ENCODE measurements at places on chromosomes 7 and 10. TPM values are rescaled to one million over a fixed set of nuclear protein-coding genes. Genes with fewer than 3 reads are reported as not detected.

Gene MYPN
- 110 TPM for polyA plus RNA-seq

Gene GRID2IP
- polyA plus RNA-seq = 0.18 TPM

Gene ATG9B
- polyA plus RNA-seq = 0.72 TPM

Gene DNAH11
- 0.13 TPM for polyA plus RNA-seq

Gene PALD1
- 22.7 TPM for polyA plus RNA-seq

DNA sequence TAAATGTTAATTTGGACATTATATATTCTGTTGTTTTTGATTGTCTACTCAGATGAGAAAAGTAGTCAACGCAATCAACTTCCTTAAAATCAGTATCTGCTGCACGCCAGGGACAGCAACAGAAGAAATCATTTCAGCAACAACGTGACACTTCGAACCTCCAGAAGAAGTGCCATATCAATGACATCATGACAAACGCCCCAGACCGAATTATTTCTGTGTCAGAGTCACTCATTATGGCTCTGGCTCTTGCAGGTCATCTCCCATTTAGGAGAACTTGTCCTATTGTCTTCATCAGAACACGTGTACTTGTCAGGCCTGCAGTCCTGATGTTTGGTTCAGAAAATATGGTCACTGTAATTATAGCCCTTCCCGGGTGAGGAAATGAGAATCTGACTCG lies 276.3 kb downstream of the ADARB2 start:
- no peak for DNase-seq

DNA sequence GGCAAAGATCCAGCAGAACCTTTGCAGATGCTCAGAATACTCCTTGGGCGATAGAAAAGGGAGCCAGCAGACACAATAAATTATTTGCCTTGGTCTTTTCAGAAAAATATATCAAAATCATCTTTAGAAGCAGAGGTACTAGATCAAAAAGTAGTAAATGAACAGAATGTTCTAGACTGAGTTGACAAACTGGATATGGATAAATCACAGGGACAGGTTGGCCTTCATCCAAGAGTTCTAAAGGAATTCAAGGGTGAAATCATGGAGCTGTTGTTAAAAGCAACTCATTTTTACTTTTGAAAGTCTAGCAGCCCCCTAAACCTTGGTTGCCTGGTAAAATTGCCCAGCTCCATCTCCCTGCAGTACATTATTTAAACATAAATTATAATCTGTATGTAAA lies 99.1 kb downstream of the PLCE1 start:
- no peak for DNase-seq

- DNase-seq = no peak
These were observed 222.6 kb upstream of the PPP2R2D start for GRCh38 chr10:131678171-131678570.

GRCh38 chr10:118754229-118754555 lies 578 bp downstream of the CACUL1 start:
- DNase-seq = peak; percentile 61

DNA sequence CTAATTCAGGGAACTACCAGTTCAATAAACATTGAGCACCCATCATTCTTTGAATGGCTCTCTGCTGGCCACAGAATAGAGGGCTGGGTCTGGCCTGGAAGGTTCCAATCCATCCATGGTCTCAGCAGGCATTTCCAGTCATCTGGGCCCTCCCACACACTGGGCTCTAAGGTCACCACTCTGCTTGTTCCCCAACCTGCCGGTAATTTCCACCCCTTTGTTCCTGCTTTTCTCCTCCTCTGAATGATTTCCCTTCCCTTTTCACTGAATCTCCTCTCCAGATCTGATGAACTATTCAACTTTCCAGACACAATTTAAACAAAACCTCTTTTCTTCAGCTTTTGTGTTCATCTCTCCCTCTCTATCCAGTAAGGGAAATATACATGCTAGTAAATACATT lies 2.6 kb downstream of the BZW2 start:
- DNase-seq = no peak

- no peak for DNase-seq
These were observed 30.6 kb downstream of the CYP2W1 start for GRCh38 chr7:1013581-1013980.

- DNase-seq = no peak
These were observed 72.4 kb upstream of the CHST15 start for GRCh38 chr10:124165827-124166226.

- DNase-seq = no peak
These were observed 341.5 kb downstream of the OTUD1 start for GRCh38 chr10:23780331-23780730.

DNA sequence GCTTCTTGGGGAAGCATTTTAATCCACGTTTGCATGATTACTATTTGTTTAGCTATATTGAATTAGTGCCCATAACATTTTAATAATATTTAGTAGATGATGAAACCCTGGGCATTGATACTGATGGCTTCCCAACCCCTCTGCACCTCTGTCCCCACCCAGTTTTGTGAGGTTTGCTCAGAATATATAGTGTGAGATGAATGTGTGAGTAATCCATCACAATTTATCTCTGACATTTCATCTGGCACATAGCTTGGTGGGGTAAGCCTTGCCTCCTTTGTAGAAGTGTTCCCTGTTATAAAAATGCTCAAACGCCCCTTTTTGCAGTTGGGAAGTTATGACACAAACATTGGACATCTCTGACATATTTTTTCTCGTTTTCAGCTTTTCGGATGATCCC lies 104.2 kb downstream of the WNT2 start:
- DNase-seq = no peak

GRCh38 chr10:124255556-124255955 lies 162.2 kb upstream of the CHST15 start:
- no peak for DNase-seq

DNA sequence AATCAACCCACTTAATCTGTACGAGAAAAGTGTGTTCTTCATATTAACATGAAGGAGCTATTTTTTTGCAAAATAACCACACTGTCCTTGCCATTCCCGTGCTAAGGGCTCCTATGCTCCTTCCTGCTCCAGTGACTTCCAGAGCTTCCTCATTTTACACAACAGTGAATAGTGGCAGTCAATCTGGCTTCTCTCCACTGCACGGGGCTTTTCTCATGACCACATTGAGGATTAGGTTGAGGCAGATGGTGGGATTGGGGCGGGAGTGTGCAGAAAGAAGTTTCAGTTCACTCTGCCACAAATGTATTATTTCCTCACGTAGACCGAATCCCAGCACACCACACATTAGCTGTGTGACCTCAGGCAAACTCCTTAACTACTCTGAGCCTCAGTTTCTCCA lies 235.1 kb downstream of the ARHGAP12 start:
- DNase-seq = no peak

DNA sequence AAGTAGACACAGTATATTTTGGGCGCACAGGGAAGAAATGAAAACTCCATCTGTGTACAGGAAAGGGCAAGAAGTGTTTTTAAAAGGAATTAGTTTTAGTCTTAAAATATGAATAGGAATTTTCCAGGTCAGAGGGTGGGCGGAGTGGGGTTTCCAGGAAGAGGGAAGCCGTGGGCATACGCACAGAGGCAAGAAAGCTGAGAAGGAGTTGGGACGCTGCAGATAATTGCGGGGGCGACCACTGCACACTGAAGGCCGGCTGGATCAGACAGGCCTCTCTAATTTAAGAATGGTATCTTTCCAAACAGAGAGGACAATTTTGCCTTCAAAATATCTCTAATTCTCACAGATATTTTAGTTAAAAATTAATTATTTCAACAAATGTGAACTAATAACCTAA lies 189.1 kb upstream of the INHBA start:
- DNase-seq = no peak

GRCh38 chr7:149783386-149784250 lies 10.2 kb upstream of the ZNF467 start:
- DNase-seq = no peak

DNA sequence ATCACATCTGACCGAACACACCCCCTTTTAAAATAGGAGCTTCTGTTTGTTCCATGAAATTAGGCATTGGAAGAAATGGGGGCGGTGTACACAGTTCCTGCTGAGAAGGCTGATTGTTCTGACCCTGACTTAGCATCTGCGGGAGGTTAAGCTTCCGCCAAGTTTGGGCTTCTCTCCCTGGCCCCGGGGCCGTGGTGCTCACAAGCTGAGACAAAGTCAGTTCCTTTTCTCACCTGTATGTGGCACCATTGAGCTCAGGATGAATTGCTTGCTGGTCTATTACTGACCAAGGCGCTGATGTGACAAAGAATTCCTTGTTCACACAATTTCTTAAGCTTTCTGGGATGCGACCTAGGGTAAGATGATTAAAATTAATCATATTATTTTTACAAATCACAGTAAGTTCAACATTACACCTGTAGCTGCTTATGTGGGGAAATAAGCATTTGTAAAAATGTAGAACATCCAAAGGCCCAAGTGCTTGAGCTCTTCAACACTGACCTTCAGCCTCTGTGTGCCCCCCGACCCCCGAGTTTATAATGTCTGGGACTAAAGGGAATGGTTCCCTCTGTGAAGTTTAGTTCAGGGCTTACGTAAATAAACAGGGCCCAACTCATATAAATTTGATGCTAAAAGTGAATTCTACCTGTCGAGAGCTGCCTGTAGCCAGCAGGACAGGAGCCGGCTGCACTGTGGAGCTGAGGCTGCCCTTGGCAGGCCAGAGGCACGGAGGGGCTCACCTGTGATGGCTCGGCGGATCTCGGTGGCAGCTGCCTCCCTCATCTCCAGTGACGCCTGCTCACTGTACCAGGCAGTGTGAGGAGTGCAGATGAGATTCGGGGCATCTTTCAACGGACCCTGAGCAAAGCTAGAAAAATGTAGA lies 50.8 kb downstream of the ZRANB1 start:
- peak; percentile 73 for DNase-seq

GRCh38 chr10:118102121-118102520 lies 55.4 kb upstream of the RAB11FIP2 start:
- DNase-seq = no peak

DNA sequence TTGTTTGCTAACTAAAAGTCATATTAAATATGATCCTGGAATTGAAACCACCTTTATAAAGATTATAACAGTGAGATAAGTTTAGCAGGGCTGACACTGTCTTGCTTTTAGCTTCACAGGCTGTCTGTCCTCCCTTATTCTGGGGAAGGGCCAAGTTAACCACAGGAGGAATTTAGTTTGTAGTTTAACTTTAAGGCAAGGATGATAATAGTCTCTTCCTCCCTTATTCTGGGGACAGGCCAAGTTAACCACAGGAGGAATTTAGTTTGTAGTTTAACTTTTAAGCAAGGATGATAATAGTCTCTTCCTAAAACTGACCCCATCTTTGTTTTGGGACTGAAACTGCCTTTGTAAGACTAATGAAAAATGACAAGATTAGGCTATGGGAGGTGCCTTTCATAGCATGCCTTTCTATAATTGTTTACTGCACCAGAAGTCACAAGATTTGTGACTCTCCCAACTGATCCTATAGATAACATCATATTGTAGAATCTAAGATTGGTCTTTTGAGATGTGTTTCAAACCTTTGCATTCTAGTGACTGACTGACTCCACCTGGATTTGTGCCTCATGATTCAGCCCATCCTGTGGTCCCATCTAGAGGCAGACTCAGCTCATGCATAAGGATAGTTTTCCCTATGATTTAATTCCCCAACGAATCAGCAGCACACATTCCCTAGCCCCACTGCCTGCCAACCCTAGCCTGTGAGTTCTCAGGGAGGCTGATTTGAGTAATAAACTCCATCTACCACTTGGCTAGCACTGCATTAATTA lies 212.0 kb downstream of the MAGI2 start:
- no peak for DNase-seq

DNA sequence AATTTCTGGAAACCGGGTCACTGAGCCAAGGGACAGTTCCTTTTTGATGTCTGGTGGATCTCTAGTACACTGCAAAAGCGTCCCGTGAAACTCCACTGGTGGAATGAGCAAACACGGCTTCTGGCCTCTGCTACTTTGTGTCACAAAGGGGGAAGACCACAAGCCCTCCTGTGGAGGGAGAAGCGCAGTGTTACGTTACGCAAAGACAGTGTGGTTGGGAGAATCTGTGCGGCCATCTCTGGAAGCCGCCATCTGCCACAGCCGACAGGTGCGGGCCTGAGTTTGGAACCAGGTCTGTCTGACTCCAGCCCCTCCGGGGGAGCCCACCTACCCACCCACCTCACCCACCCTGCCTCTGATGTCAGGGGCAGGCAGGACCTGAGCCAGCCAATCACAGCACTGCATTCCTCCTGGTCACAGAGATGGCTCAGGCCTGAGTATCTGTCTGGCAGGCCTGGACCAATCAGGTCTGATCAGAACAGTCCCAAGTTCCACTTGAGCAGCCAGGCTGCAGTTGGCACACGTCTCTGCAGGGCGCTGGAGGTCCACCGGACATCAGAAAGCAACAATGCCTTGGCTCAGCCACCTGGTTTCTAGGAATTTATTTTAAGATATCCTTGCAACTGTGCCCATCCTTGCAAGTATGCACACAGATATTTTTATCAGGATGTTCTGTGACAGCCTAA lies 3.0 kb upstream of the CYP2W1 start:
- no peak for DNase-seq

GRCh38 chr7:28731092-28731658 lies 227.0 kb downstream of the TRIL start:
- no peak for DNase-seq

DNA sequence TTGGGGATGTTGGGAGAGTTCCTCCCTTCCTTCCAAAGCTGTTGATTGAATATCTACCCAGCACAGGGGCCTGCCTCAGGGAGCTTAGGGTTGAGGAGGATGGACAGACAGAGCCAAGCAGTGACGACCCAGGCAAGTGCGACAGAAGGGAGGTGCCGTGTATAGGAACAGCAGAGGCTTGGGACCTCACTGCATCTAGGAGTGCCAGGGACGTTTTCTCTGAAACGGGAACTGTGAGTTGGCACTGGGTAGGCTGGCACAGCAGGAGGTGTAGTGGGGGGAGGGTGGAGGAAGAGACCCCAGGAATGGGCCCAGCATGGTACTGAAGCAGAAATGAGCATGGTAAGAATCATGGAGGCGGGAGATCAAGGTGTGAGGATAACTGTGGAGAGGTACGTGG lies 55.3 kb upstream of the MGMT start:
- DNase-seq = no peak

DNA sequence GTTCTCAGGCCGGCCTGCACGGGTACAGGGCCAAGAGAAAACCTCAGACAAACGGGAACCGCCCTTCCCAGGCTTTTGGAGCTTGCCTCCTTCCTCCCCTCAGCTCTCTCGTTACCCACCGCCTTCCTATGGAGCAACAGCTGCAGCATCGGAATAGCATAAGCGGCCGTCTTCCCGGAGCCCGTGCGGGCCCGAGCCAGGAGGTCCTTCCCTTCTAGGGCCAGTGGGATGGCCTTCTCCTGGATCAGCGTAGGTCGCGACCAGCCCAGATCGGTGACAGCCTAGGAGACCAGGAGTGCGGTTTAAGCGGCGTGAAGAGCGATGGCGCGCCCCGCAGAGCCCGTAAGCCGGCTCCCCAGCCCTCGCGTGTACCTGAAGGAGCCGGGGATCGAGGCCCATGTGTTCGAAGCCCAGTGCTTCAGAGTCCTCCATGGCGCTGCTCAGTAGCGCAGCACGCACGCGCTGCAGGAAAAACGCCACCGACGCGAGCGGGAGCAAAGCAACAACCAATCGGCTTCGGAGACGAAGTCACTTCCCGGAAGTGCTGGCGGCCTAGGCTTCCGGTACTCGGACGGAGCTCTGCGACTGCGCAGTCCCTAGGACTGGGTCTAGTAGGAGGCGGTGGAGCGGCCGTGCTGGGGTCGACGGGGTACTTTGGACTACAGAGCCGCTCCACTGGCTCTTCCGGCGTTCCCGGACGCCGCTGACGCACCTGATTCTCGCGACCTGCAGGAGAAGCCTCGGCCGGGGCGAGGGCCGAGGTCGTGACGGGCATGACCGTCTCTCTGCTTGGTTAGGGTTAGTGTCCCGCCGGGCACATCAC lies at the start of gene DDX56:
DDX56 (minus strand) TSS at position 445 of the 823 bp plus-strand sequence; CDS start at position 432, 13 bp downstream.
- DNase-seq = peak; percentile 95

Data from hindlimb muscle (tissue), 1 donor.